ENCODE measurements at places on chromosomes 13 and 19.
A peak's percentile ranks its signal among the peaks of the same experiment; 100 is the strongest.

DNA sequence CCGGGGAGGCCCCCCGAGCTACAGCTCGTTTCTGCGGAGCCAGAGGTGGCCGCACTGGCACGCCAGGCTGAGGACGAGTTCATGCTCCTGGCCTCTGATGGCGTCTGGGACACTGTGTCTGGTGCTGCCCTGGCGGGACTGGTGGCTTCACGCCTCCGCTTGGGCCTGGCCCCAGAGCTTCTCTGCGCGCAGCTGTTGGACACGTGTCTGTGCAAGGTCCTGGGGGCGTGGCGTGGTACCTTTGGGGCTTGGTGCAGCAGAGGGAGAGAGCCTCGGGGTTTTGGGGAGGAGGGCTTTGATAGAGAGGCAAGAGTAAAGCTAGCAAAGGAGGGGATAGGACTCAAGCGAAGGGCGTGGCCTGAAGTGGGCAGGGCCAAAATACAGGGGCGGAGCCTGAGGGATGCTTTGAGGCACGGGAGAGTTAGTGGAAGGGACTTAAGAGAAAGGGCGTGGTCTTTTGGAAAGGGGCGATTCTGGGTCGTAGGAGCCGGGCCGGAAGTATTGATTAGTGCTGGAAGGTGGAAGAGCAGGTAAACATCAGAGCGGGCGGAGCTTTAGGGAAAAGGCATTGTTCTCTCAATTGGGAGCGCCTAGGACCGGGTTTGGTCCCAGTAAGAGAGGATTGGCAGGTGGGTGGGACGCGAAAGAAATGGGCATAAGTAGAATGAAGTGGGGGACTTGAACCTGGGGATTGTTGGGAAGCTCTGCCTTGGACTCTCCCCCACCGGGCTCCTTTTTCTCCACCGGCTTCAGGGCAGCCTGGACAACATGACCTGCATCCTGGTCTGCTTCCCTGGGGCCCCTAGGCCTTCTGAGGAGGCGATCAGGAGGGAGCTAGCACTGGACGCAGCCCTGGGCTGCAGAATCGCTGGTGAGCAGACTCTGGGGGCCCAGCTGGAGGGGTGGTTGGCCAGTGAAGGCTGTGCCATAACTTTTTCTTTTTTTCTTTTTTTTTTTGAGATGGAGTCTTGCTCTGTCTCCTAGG is 1.2 kb downstream of the PPM1N start:
- no peak for DNase-seq

- peak; percentile 57 for DNase-seq
Measured at GRCh38 chr13:76792731-76793347, 93.4 kb downstream of the KCTD12 start.

- DNase-seq: no peak
Measured at GRCh38 chr13:72537782-72538181, 189.6 kb downstream of the MZT1 start.

GRCh38 chr13:42384265-42384664 is 112.3 kb downstream of the AKAP11 start:
- DNase-seq: no peak

DNA sequence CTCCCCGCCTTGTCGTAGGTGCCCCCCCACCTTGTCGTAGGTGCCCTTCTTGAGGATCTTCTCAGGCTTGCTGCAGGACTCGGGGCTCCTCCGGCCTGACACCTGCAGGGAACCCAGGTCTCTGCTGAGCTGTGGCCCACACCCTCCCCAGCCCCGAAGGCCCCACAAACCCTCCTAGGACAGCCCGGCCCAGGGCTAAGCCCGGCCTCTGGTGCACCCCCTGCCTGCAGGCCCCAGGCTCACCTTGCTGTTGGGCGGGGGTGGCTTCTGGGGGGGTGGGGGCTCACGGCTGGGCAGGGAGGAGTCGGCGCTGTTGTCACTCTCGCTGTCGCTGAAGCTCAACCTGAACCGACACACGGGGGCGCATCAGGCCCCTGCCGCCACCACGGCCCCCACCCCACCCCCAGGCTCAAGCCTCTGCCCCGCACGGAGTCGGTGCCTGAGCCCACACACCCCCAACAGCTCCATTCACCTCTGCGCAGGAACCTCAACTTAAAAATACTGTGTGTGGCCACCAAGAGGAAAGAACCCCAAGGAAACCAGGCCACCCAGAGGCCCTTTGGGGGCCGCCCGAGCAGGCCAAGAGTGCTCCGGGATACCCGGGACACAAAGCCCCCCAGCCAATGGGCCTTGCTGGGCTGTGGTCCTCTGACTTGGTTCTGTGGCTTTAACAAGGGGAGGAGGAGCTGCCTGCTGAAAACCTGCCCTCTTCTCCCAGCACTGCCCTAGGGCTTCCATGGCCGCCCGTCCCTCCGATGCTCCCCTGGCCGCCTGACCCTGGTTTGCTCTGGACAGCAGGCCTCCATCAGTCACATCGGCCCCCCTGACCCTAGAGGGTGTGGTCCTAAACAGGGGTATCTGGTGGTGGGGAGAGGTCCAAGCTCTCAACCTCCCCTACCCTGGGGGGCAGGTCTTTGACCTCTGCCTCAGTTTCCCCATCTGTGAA is 65.8 kb downstream of the MLLT1 start:
- DNase-seq: no peak

- DNase-seq: no peak
Measured at GRCh38 chr19:31152906-31153305, 196.3 kb downstream of the TSHZ3 start.
